Activated naive CD4-positive, alpha-beta T cell treated with anti-CD3 and anti-CD28 coated beads, Interleukin-2, amount 10 ng/mL, durations not matched to agents 5 hours and 36 hours (primary cell): ENCODE measurements at places on chromosomes 16 and 17. TPM values are rescaled to one million over a fixed set of nuclear protein-coding genes. Genes with fewer than 3 reads are reported as not detected.

The RSKR gene
- 18.3 TPM for total RNA-seq

The AOC2 gene
- total RNA-seq = 1.2 TPM

The CHAD gene
- not detected for total RNA-seq

The ITGAD gene
- not detected for total RNA-seq

The SLC13A5 gene
- total RNA-seq = not detected

The KRTAP1-5 gene
- not detected for total RNA-seq

The RNF222 gene
- total RNA-seq = not detected

The C16orf89 gene
- not detected for total RNA-seq

The ENPP7 gene
- 0.10 TPM for total RNA-seq

The FOXN1 gene
- total RNA-seq = not detected

The ZFHX3 gene
- total RNA-seq = 1.8 TPM
